ENCODE measurements at places on chromosomes 12 and 14. TPM values are rescaled to one million over a fixed set of nuclear protein-coding genes. Genes with fewer than 3 reads are reported as not detected.

The ARHGAP5 gene
- total RNA-seq, result 176 TPM

The SLCO1B1 gene
- 0.17 TPM for total RNA-seq

The STAC3 gene
- 6.1 TPM for total RNA-seq

The ITPR2 gene
- total RNA-seq, result 72.4 TPM

Measured in progenitor cell of endocrine pancreas (in vitro differentiated cells).